ENCODE measurements at places on chromosomes 4 and X.

GRCh38 chrX:70439016-70439415 is 5.6 kb upstream of the DLG3 start:
- no peak for DNase-seq

DNA sequence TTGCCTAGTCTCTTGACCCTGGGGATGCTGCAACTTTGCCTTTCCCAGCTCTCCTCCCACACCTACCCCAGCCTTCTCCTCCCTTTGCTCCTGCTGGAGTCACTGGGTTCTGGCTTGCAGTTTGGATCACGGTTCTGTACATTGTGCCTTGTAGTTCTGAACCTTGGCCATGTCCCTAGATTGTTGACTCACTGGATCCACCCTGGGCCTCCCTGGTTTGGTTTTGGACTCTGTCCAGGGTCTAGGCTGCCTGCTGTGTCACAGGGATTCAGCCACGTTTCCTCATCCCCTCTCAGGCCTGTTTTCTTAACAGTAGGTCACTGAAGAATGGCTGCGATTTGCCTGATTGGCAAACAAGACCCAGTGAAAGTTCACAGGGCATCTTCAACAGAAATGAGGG is 11.5 kb upstream of the GABRE start:
- DNase-seq, result no peak

GRCh38 chr4:143399113-143399949 is 62.7 kb downstream of the GAB1 start:
- DNase-seq, result no peak

DNA sequence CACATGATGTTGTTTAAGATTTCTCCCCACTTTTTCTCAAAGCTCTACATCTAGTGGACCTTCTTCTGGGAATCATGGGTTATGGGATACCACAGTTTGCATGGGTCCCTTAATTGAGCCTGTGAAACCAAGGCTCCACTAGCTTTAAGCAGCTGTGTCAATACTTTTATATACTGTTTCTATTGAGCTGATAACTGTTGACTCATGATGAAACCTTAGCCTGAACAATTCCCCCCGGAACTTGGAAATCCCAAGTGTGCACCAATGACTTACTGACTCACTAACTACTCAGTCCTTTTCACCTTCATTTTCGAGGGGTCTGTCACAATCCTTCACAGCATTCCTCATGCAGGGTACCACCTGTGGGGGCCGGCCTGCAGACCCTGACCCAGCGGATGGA is 12.7 kb upstream of the SPIN4 start:
- no peak for DNase-seq

GRCh38 chrX:118325453-118325852 is 20.5 kb upstream of the WDR44 start:
- DNase-seq, result no peak

DNA sequence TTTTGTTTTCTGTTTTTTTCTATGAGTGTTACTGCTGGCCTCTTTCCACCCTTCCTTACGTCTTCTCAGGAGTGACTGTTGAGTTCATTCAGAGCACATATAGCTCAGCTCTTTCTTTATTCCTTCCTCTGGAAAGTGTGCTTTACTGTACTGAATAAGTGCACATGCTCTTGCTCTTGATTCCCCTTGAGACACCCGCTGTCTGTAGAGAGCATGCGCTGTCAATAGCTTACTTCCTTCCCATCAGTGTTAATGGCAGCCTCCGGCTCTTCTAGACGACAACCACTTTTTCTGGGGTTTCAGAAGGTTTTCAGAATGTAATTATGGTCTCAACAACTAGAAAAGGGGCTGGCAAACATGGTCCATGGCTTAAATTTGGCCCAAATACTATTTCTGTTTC is 504.9 kb downstream of the C4orf33 start:
- DNase-seq, result no peak

DNA sequence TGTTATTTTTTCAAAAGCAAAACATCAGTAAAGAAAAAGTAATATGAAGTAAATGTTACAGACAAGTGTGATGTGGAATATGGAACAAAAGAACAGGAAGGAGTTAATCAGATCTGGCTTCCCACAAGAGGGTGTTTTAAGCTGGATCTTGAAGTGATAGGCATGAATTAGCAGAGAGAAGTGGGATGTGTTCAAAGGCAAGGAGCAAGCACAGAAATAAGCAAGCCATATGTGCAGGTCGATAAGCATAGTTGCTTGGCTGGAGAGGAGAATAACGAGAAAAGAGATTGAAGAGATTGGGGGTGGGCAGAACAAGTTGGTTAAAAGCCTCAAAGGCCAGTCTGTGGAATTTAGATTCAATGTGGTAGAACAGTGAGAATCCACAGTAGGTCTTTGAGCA is 60.9 kb upstream of the PRPS1 start:
- DNase-seq, result no peak

DNA sequence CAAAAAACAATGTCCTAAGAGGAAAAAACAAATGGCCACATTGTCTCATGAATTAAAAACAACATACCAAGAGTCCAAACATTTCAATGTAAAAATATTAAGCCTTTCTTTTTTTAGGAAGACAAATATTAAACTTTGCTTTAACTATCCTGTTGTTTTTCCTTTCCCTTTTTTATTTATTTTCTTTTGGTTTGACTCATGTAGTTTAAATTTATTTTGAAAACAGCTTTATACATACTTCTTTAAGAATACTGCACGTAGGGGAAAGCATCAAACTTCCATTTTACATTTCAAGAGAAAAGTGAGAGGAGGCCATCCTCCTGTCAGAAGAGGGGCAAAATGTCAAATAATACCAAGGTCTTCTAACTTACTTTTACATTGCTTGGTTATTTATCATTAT is 8.7 kb downstream of the GAB1 start:
- no peak for DNase-seq

GRCh38 chr4:173056710-173057109 is 111.9 kb upstream of the GALNT7 start:
- DNase-seq, result no peak

DNA sequence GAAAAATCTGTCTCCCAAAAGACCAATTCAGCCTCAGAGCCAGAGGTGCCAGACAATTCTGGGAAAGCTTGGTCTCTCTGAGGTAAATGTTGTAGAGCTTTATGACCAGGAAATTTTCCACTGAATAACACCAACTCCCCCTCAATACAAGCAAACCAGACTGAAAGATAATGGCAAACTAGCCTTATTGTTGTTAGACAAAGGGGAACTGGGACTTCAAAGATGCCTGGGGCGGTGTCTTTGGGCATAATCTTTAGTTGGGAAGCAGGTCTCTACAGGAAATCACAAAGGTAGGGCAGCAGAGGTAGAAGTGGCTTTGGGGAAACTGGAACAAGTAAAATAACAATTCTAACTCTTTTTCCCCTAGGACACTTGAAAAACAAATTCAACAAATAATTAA is 12.0 kb downstream of the COL4A6 start:
- no peak for DNase-seq

All from stimulated activated CD4-positive, alpha-beta T cell treated with anti-CD3 and anti-CD28 coated beads, Interleukin-4, amount 100 ng/mL, for 48 hours (primary cell).